ENCODE measurements at places on chromosomes 6 and 20.

GRCh38 chr20:35311409-35311808 lies 19.2 kb upstream of the FAM83C start:
- no peak for DNase-seq

DNA sequence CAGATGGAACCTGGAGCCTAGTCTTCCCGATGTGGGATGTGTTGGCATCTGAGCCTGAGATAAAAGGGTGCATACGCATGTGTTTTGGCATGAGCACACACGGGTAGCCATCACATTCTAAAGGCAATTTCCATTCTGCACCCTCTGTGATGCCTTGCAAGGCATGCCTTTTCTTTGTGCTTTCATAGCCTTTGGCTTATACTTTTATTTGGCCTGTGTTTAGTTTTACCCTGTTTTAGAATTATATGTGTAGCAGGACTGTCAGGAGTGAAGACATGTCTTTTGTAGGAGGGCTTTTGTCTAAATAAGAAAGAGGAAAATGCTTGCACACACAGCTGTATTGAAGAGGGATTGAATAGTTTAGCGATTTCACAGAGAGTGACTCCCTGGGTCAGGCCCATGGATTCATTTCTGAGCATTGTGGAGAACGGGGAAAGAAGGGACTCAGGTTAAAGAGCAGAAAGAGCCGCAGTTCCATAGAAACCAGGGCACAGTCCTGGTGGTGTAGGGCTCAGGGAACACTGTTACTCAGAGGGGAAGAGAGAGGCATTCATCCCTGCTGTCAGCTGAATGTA lies 530.2 kb downstream of the DHX35 start:
- DNase-seq = no peak

GRCh38 chr6:118135371-118135770 lies 228.3 kb downstream of the SLC35F1 start:
- DNase-seq = no peak

DNA sequence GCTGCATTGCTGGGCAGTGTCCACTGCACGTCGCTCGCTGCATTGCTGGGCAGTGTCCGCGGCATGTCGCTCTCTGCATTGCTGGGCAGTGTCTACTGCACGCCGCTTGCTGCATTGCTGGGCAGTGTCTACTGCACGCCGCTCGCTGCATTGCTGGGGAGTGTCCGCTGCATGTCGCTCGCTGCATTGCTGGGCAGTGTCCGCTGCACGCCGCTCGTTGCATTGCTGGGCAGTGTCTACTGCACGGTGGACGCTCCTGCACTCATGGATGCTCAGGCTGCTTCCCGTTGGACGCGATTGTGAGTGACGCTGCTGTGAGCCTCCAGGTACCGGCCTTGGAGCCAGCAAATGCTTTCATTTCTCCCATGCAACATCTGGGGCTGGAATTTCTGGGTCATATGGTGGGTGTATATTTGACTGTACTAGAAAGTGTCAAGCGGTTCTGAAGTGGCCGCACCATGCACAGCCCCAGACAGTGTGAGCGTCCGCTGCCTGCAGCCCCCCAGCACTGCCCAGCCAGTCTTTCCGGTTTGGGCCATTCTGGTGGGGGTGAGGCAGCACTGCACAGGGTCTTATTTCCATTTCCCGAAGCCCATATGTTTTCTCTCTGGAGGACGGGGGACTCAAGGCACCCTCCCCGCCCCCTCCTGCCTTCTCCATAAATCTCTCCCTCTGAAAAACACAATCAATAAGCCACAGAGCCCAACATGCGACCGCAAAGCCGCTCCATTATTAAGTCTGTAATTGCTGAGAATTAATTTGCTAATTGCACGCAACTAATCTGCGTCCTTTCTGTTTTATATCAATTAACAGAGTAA lies 97.4 kb downstream of the YTHDF1 start:
- DNase-seq = no peak

GRCh38 chr6:126967296-126968005 lies 151.0 kb upstream of the RSPO3 start:
- no peak for DNase-seq

GRCh38 chr20:21389368-21389767 lies 8.0 kb downstream of the NKX2-4 start:
- DNase-seq = no peak

- DNase-seq = no peak
Observed at GRCh38 chr6:16669227-16669626, 92.0 kb downstream of the ATXN1 start.

- DNase-seq = no peak
Observed at GRCh38 chr20:57043091-57043490, 223.3 kb downstream of the BMP7 start.

DNA sequence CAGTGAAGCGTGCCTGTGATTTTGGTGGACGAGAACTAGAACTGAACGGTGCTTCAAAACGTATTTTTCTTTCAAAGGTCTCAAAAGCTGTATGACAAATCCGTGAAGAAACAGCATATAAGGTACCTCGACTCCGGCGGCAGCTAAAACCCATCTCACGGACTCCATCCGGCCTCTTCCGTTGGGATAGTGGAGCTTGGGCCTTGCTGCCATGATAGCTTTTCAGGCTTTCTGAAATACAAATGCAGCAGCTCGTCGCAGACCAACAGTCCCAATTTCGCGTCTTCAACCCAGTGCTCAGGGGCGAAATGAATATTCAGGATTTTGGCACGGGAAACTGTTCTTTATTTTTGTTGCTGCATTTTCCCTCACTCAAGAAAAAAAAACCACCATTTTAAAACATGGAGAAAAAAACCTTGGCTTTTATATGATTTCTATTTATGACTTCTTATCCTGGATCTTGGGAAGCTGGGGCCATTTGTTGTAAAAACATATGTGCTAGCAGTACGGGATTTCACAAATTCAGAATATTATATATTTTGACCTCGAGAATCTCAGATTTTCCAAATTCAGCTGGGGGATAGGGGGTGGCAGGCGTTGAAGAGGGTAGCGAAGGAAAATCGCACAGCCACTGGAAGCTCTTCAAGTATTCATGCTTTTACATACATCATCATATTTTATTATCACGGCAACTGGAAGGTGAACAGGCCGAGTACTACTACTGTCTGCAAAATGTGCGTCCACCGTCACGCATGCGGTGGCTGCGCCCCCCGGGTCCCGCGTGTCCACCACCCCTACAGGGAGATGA lies 849 bp downstream of the GSTA4 start:
- no peak for DNase-seq

- DNase-seq = no peak
Observed at GRCh38 chr6:111848262-111848812, 24.9 kb downstream of the FYN start.

DNA sequence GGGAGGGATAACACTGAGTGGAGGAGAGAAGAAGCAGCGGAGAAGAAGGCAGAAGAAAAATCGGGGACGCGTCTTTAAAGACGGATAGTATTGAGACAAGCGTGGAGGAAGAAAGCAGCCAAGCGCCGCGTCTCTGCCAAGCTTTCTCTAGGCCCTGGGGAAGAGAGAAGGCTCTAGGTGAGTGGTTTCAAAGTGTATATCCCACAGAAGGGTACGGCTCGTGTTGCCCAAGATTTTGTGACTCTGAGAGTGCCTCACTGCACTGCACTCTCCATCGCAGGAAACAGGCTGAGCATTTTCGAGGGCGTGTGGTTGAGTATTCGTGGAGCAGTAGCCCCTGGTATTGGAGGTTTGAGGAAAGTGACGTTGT lies 185.4 kb downstream of the TRIM27 start:
- no peak for DNase-seq

- DNase-seq = no peak
Observed at GRCh38 chr6:158543606-158544185, 16.2 kb upstream of the TMEM181 start.

DNA sequence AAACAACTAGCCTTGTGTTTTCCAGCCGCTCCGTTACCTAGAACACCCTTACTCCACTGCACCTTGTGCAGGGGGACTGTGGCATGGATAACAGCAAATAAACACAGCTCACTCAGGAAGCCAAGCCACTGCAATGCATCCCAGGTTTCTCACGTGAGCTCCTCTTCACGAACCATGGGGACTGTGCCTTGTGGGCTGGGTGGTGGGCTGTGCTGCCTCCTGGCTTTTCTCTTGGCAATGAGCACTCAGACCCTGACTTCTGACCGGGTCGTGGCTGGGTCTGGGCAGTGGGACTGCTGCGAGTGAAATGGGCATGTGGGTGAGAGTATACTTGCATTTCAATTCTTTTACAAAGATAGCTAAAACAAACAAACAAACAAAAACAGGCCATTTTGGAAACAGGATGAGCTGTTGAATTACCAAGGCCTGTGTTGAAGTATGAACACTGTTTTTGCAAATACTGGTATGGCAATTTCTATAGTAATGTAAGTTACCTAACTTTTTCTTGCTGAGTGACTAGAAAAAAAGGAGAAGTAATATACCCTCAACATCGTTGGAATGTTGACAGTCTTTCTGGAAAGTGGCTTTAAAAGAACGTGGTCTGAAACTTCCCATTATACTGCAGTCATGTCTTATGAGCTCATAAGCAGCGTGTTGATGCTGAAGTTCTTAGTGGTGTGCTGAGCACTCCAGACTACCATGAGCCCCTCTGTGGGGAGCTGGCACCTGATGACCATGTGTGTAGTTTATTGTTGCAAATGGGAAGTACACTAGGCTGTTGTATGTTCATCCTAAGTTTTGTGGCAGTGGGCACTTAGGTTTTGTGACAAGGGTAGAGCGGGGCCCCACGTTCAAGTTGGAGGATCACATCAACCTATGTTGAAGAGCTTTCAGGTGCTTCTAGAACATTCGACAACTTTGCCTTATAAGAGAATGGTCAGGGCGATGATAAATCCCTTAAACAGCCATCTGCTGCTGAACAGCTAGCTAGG lies 120.4 kb downstream of the ARMC2 start:
- no peak for DNase-seq

- DNase-seq = no peak
Observed at GRCh38 chr6:24861934-24862333, 63.2 kb upstream of the ARMH2 start.

GRCh38 chr20:18571578-18571977 lies 4.3 kb downstream of the SMIM26 start:
- no peak for DNase-seq

- no peak for DNase-seq
Observed at GRCh38 chr6:80522576-80522975, 416.1 kb downstream of the BCKDHB start.
